ENCODE measurements at places on chromosomes 1 and 21.
A peak's percentile ranks its signal among the peaks of the same experiment; 100 is the strongest.

- peak; percentile 100 for DNase-seq
Observed at GRCh38 chr21:41957991-41958766, 4.4 kb upstream of the C2CD2 start.

DNA sequence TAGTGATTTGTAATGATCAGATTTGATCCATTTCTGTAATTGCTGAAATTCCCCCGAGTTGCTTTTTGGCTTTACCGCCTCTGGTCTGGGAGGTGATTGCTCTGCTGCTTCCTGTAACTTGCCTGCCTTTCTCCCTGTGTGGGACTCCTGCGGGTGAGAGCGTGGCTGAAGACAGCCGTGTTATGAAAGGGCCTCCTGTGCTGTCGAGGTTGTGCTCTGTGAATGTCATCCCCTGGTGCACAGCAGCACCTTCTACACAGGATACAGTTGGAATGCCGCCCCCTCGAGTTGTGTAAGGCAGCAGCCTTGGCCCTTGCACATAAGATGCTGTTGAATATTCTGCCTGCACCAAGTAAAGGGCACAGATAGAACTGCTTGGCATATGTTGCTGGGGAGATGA lies 5.9 kb downstream of the SOD1 start:
- no peak for DNase-seq

GRCh38 chr1:925561-926421 lies 2.1 kb downstream of the SAMD11 start:
- DNase-seq, result no peak

DNA sequence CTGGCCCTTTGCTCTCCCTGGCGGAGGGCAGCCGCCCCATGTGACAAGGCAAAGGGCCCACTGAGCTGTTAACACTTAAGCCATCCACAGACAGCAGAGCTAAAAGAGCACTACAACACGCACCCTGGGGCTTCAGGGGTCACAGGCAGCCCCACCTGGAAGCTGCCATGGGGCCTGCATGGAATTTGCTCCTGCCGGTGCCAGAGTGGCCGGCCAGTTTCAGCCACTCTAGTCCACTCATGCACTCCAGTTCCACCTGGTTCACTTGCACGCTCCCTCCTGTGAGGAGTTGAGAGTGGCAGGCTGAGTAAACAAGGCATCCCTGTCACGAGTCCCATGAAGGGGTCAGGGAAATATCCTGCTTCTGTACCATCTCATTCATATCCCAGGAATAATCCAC lies 55.3 kb downstream of the RIMS3 start:
- DNase-seq, result no peak
